Pancreas (tissue), 10 donors: ENCODE measurements at places on chromosomes 4 and X.

DNA sequence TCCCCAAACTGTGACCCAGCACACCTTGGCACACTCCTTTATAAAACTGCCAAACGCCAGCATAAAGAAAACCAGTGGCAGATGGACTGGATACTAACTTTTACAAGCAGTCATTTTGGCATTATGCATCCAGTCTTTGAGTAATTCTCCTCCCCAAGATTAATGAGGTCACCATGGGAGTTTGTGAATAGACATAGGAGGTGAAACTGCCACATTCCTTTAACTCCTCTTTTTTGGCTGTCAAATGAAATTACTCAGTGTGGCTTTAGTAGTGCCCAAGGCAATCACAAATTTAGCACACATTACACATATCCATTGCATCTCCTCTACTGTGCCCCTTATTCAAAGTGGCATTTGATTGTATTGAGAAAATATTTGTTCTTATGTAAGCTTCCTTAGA is 315.3 kb upstream of the FGF13 start:
- DNase-seq, result no peak
- H3K4me3 ChIP-seq, result no peak overlapping the region
- no peaks in the 10 kb centered on the region for H3K4me1 ChIP-seq
- H3K27me3 ChIP-seq, result no peaks in the 10 kb centered on the region

DNA sequence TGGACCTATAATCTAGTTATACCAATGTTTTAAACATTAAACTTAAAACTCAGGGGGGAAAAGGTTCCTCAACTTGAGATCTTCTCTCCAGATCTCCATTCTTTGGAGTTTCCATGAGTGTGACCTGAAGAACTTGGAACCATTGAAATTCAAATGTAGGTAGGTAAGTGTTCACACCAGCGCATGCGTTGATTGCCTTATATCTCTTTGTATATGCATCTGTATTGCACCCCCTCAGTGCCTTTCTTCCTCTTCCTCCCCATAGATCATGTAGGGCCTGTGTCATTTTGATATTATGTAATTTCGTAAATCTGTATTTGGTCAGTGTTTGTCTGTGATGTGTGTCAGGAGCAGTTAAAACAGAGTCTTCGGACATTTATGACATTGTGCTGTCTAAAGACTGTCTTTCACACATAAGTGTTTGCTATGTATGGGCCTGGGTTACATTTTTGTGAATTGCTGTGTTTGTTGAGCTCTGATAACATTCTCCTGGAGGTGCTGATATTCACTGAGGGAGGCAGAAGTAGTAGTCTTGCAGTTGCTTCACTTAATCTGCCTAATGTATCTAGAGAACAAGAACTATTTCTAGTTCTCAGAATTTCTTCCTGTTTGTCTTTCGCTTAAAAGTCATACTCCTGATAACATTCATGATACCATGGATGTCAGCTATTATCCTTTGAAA is 126.3 kb downstream of the RAP1GDS1 start:
- no peaks in the 10 kb centered on the region for H3K4me1 ChIP-seq
- DNase-seq, result no peak
- H3K27ac ChIP-seq, result no peak overlapping the region
- no peaks in the 10 kb centered on the region for H3K36me3 ChIP-seq
- H3K27me3 ChIP-seq, result no peaks in the 10 kb centered on the region
- no peak overlapping the region for H3K4me3 ChIP-seq

DNA sequence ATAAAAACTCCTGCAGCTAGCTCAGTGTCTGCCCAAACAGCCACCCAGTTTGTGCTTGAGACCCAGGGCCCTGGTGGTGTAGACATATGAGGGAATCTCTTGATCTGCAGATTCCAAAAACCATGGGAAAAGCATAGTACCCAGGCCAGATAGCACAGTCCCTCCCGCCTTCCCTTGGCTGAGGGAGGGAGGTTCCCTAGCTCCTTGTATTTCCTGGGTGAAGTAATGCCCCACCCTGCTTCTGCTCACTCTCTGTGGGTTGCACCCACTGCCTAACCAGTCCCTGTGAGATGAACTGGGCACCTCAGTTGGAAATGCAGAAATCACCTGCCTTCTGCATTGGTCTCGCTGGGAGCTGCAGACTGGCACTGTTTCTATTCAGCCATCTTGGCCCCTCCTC is 54.6 kb downstream of the USP26 start:
- no peak overlapping the region for H3K27ac ChIP-seq
- H3K4me3 ChIP-seq, result no peak overlapping the region
- DNase-seq, result no peak
- no peaks in the 10 kb centered on the region for H3K4me1 ChIP-seq
- H3K27me3 ChIP-seq, result no peaks in the 10 kb centered on the region

DNA sequence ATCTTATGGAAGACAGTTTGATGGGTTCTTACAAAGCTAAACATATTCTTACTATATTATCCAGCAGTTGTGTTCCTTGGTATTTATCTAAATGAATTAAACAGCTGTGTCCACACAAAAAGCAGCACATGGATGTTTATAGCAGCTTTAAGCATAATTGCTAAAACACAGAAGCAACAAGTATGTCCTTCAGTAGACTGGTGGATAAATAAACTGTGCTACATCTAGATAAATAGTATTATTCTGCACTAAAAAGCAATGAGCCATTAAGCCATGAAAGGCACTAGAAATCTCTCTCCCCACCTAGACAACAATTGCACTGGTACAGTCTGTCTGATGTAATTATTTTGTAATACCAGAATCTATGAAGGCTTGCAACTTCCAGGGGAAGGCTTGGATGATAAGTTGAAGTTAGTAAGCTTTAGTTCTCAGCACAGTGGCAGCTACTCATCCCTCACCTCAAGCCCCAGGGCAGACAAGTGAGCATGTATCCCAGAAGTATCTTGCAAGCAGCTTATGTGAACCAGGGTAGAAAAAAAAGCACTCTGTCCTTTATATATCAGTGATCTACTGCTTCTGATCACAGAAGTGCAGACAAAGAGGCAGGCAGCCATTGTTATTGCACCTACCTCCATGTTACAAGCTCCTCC is 36.9 kb downstream of the WDR17 start:
- no peak overlapping the region for H3K27ac ChIP-seq
- H3K4me1 ChIP-seq, result no peaks in the 10 kb centered on the region
- no peak for DNase-seq
- H3K27me3 ChIP-seq, result no peaks in the 10 kb centered on the region

DNA sequence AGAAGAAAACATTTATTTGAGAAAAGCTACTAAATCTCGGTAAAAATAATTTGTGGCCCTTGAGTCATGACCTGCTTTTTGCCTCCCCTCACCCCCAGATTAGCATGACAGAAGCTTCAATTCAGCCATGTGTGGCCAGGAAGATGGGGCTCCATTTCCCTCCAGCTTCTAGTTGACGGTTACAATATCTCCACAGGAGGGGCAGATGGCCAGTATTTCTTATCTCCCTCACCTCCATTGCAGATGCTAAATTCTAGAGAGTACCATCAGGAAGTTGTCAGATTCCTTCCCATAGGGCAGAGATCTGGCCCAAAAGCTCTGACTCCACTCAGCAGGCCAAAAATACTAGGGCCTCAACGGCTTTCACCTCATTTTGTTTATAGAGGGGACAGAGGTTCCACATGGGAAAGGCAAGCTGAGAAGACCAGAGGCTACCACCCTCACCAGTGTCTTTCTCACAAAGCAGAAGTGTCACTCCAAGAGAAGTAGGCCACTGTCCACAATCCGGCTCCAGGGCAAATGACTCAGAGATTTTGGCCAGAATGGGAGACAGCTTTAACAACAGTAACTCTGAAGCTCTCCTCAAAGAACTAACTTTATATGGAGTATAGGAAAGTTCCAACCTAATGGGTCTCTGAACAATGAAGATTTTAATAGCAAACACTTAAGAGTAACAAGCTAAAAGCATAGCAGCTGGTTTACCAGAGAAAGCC is 108.3 kb downstream of the TBC1D19 start:
- H3K36me3 ChIP-seq, result no peaks in the 10 kb centered on the region
- H3K27ac ChIP-seq, result no peak overlapping the region
- no peaks in the 10 kb centered on the region for H3K27me3 ChIP-seq
- H3K4me3 ChIP-seq, result no peak overlapping the region
- DNase-seq, result no peak

DNA sequence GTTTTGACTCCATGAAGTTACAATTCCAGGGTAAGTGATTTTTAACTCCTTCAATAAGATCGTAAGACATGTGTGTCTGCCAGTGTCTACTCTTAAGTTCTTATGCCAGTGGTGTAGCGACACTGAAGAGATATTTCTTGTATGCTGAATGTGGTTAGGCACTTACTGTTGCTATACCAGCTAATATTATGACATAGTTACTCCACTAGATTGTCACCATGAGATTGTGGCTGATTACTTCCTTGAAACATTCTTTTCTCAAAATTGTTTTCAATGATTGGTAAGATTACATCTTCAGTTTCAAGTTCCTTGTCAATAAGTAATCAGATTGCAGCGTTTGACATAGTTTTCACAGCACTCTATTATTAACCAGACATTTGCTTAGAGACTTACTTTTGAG is 60.6 kb upstream of the PAGE5 start:
- H3K27me3 ChIP-seq, result no peaks in the 10 kb centered on the region
- H3K27ac ChIP-seq, result no peak overlapping the region
- H3K4me1 ChIP-seq, result no peaks in the 10 kb centered on the region

DNA sequence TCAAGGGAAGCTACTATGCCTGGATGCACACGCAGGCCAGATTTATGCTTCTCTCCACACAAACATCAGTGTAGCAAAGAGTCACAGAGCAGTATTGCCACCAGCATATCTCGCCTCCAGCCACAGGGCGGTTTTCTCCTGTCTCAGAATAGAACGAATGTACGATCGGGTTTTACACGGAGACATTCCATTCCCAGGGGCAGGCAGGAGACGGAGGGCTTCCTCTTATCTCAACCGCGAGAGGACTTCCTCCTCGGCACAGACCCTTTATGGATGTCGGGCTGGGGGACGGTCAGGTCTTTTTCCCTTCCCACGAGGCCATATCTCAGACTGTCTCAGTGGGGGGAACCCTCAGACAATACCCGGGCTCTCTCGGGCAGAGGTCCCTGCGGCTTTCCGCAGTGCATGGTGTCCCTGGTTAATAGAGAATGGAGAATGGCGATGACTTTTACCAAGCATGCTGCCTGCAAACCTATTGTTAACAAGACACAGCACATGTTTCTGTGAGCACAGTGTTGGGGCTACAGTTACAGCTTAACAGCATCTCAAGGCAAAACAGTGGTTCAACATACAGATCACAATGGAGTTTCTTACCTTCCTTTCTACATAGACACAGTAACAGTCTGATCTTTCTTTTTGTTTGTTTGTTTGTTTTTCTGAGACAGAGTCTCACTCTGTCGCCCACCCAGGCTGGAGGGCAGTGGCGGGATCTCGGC is 24.1 kb downstream of the CSF2RA start:
- H3K4me1 ChIP-seq, result no peaks in the 10 kb centered on the region
- H3K27ac ChIP-seq, result no peak overlapping the region
- no peak overlapping the region for H3K4me3 ChIP-seq
- no peaks in the 10 kb centered on the region for H3K36me3 ChIP-seq
- no peak for DNase-seq
- no peaks in the 10 kb centered on the region for H3K27me3 ChIP-seq

- H3K4me1 ChIP-seq, result no peaks in the 10 kb centered on the region
- peaks cover 1% of the 10 kb centered on the region for H3K27me3 ChIP-seq
- DNase-seq, result no peak
- no peaks in the 10 kb centered on the region for H3K36me3 ChIP-seq
Measured at GRCh38 chrX:17687648-17688047, 49.6 kb upstream of the SCML1 start.

DNA sequence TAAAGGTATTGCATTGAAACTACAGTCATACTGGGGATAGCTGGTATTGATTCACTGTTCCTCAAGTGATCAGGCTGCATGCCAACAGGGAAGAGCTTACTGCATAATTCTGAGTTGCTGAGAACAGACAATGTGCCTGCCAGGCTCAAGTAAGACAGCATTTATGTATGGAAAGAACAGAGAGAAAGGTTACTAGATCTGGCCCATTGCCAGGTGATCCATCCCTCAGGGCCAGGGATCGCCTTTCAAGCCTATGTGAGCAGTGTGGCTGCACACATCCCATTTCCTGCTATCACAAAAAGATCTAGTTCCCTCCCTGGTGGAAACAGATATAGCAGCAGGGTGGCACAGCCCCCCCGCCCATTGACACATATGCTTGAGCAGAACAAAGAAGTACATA is 254.0 kb downstream of the TMA16 start:
- H3K36me3 ChIP-seq, result no peaks in the 10 kb centered on the region
- no peak overlapping the region for H3K4me3 ChIP-seq
- H3K27ac ChIP-seq, result no peak overlapping the region
- H3K27me3 ChIP-seq, result no peaks in the 10 kb centered on the region
- H3K4me1 ChIP-seq, result no peaks in the 10 kb centered on the region

DNA sequence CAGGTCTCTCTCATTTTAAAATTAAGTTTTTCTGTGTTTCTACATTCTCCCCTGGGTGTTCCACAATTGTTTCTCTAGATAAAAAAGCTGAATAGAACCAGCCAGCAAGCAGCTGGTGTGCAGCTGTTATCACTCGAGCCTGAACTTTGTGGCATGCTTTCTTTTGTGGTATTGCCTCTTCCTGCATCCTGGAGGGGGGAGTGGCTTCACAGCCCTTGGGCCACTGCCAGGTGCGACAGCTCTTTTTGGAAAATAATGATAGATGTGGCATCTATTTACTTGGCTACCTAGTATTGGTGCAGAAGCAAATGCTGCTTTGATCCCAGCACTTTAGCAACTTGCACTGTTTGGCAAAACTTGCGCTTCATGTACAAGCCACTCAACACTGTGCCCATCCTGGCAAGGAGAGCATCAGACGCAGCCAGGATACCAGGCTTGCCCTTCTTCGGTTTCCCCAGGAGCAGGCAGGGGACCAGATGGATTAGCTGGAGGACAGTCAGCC is 69.4 kb downstream of the HMGB2 start:
- H3K4me1 ChIP-seq, result peaks cover 12% of the 10 kb centered on the region
- no peak overlapping the region for H3K4me3 ChIP-seq
- H3K27me3 ChIP-seq, result no peaks in the 10 kb centered on the region
- DNase-seq, result peak; percentile 51
- no peak overlapping the region for H3K27ac ChIP-seq
- no peaks in the 10 kb centered on the region for H3K36me3 ChIP-seq
